ENCODE measurements at places on chromosomes 3 and 15.

GRCh38 chr3:445960-446359 lies 249.4 kb downstream of the CHL1 start:
- no peak for DNase-seq

DNA sequence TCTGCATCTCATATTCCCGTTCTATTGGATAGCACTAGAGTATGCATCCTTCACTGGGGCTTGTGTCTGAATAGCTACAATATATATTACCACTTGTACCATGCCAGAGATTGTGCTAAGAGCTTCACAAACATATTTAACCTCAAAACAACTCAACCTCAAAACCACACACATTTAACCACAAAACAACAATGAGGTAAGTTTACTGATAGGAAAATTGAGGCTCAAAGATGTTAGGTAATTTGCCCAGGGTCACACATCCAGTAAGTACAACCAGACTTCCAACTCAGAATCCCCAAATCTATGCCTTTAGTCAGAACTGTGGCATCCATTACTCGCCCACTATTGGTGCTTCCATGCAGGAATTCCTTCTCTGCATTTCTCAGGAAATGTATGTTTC lies 220.0 kb downstream of the FAM43A start:
- DNase-seq = no peak

DNA sequence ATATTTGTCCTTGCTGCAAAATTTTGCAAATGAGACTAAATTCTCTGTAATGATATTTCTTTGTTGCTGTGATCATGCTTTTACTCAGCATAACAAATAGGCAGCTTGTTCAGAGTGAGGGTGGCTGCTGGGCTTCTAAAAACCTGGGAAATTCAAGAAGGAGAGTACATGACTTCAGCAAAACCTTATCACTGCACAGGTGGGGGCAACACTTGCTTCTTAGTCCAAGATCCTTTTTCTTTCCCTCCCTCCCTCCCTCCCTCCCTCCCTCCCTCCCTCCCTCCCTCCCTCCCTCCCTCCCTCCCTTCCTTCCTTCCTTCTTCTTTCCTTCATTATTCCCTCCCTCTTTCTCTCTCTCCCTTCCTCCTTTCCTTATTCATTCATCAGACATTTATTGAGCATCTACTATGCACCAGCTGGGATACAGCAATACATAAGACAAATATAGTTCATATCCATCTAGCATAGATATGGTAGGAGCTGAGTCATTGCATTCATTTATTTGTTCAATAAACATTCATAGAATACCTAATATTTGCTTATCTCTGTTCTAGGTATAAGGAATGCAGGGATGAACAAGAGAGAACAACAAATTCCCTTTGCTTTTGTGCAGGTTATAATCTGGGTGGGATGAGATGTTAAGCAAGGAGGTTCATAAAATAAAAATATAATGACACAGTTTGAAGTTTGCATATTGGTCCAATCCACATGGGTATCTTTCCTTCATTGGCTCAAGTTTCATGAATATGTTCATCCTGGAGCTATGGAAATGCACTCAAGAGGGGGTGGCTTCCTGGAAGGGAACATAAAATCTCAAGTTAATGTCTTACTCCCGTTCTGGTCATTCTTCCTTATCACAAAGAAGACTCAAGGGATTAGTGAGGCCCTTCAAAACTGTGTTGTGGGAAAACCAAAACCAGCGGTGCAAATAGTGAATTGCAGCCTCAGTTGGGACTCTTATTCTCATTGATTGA lies 210.7 kb downstream of the PDCD6IP start:
- no peak for DNase-seq

DNA sequence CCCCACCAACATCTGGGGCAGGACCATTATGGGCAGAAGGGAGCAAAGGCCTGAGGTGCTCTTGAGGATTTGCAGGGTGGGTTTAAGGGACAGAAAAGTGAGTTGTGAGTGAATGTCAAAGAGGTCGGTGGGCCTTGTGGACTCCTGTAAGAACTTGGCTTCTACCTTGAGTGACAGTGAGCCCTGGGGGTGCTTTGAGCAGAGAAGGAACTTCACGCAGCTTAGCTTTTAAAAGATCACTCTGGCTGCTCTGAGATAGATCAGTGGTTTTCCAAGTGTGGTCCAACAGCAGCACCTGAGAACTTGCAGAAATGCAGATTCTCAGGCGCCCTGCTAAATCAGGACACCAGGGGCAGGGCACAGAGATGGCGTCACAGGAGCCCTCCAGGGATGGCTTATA lies 15.3 kb upstream of the ALAS1 start:
- no peak for DNase-seq

DNA sequence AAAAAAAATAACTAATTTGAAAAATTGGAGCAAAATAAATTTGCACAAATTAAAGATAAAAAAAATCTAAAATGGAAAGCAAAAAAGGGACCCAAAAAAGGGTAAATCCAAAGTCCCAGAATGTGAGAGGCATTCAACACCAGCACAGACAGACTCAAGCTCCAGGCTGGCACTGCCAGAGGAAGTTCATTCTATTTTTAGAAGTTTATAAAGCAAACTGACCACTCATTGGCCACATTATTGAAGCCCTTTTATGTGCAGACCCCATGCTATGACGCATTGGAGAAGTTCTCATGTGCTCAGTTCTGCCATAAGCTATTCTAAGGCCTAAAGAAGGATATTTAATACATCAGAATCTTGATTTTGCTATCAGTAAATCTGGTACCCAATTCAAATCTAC lies 17.6 kb upstream of the BOC start:
- no peak for DNase-seq

- DNase-seq = no peak
Observed at GRCh38 chr3:40116478-40117177, 192.9 kb upstream of the EIF1B start.

- peak; percentile 41 for DNase-seq
Observed at GRCh38 chr3:6799264-6799915, 61.5 kb upstream of the GRM7 start.

DNA sequence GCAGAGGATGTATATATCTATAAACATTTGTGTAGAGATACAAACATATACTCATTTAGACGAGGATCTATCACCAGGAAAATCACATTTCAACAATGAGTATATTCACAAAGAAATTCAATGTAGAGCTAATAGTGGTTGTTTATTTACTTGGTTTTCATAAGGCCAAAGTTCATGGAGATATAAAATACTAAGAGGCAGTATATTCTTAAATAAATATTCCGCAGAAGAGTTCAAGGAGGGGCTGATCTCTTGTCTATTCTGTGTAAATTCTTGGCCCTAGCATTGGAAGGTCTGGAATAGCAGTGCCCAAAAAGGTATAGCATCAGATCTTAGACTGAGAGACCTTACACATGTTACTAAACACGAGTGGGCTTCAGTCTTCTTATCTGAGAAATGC lies 122.1 kb downstream of the EDEM1 start:
- DNase-seq = no peak

- no peak for DNase-seq
Observed at GRCh38 chr3:160987982-160988964, 116.9 kb downstream of the B3GALNT1 start.

GRCh38 chr15:28955160-28955992 lies 69.6 kb downstream of the APBA2 start:
- DNase-seq = no peak

GRCh38 chr3:45131201-45131600 lies 15.0 kb downstream of the CDCP1 start:
- no peak for DNase-seq

DNA sequence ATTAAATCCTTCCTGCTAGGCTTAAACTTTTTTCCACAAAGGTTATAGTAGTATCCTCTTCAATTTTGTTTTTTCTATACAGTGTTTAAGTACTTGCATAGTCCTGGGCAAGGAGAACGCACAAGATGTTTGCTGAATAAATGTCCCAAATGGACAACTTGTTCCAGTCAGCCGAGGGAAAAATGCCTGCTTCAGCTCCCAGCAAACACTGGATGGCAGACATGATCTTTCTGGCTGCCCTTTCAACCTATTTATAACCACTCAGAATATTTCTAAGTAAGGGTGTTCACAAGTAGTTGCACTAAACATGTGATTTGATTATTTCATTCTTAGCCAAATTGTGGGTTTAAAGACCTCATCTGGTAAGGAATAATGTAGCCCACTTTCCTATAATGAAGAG lies 29.8 kb downstream of the GNB4 start:
- DNase-seq = no peak
